ENCODE measurements at places on chromosomes 3 and 15.

GRCh38 chr3:54372232-54372631 is 249.9 kb downstream of the CACNA2D3 start:
- no peak for DNase-seq

DNA sequence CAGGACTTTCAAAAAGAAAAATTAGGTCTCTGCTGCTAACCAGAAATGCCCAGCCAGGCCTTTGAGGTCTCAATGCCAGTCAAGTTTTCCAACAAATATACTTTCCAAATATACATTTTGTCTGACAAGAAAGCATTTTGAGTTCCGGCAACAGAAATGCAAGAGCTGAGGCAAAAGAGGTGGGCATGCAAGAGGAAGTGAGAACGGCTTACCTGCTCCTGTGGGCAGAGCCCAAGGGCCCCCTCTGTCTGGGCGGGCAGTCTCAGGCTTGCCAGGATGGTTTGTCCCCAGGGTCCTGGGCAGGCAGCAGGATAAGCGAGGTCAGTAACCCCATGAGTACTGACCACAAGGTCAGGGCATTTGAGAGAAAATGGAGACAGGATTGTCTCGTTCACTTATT is 136.1 kb upstream of the TOPAZ1 start:
- DNase-seq, result no peak

- DNase-seq, result no peak
Observed at GRCh38 chr3:80993241-80993945, 768.1 kb downstream of the GBE1 start.

DNA sequence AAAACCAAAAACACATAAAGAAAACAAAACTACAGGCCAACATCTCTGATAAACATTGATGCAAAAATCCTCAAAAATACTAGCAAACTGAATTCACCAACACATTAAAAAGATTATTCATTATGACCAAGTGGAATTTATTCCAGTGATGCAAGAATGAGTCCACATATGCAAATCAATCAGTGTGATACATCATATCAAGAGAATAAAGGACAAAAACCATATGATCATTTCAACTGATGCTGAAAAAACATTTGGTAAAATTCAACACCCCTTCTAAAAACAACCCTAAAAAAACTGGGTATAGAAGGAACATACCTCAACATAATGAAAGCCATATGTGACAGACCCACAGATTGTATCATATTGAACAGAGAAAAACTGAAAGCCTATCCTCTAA is 265.6 kb upstream of the DCBLD2 start:
- DNase-seq, result no peak

DNA sequence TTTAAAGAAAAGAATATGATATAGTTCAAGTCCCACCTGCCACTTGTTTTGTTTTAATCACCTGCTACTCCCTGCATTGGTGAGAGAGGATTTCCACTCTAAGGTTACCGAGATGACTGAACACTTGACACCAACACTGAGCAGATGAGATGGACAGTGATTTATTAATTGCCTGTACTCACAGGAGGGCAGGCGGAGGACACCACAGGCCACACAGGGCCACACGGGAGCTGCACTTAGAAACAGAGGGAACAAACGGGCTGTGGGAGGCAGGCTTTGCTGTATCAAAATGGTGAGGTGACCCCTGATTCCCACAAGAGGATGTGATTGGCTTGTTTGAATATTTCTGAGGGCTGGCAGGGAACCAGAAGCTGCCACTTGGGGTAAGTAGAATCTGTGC is 10.8 kb downstream of the MINAR1 start:
- DNase-seq, result no peak
